ENCODE measurements at places on chromosomes 16 and 17.

- no peak for DNase-seq
Measured at GRCh38 chr17:7651665-7652387, 1.1 kb downstream of the ATP1B2 start.

DNA sequence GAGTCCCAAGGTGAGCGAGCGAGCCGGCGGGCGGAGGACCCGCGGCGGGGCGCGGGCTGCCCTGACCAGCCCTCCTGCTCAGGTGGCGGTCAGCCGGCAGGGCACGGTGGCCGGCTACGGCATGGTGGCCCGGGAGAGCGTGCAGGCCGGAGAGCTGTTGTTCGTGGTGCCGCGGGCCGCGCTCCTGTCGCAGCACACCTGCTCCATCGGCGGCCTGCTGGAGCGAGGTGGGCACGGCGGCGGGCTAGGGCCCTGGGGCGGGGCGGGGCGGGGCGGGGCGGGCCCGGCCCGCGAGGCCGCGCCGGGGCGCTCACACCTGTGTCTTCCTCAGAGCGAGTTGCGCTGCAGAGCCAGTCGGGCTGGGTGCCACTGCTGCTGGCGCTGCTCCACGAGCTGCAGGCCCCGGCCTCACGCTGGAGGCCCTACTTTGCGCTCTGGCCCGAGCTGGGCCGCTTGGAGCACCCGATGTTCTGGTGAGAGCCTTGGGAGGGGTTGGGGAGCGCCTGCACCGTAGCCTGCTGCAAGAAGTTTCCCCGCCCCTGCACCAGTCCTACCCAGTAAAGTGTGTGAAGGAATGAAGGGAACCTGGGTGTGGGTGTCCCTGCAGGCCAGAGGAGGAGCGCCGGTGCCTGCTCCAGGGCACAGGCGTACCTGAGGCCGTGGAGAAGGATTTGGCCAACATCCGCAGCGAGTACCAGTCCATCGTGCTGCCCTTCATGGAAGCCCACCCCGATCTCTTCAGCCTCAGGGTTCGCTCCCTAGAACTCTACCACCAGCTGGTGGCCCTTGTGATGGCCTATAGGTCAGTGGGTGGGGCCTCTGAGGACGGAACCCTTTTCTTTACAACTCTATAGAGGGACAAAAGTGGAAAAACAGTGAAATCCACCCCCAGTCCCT is 802 bp downstream of the SETD6 start:
- peak; percentile 33 for DNase-seq

DNA sequence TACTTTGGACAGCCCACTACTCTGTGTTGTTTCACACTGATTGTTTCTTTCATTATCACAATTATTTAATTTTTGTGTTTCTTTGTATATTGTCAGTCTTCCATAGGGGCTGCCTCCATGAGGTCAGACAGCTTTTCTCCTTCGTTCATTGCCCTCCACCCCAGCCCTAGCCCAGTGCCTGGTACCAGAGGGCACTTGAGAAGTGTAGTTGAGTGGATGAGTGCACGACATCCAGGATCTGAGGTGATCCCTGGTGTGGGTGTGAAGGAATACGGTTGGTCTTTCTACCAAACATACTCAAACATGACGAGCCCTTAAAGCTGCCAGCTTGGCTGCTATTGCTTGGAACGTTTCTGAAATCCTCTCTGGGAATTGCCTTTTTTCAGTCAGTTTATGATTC is 37.9 kb downstream of the DHRS7B start:
- peak; percentile 41 for DNase-seq

GRCh38 chr17:173166-173911 is 8.1 kb downstream of the DOC2B start:
- DNase-seq, result no peak

GRCh38 chr16:19812986-19813385 is 71.7 kb downstream of the GPRC5B start:
- no peak for DNase-seq

DNA sequence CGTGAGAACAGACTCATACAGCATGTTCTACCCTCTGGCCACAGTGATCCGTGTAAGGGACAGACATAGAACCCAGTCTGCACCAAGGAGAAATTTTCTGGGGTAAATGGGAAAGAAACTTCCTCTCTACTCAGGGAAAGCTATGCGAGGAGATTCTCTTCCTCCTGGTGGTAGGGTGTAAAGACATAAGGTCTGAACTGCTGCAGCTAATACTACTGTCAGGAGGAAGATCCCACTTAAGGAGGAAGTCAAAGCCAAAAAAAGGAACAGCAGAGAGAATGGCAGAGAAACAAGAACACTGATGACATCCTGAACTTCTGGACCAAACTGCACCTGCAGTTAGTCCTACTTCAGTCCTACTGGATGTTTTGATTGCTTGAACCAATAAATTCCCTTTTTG is 7.1 kb upstream of the TM4SF5 start:
- DNase-seq, result no peak

DNA sequence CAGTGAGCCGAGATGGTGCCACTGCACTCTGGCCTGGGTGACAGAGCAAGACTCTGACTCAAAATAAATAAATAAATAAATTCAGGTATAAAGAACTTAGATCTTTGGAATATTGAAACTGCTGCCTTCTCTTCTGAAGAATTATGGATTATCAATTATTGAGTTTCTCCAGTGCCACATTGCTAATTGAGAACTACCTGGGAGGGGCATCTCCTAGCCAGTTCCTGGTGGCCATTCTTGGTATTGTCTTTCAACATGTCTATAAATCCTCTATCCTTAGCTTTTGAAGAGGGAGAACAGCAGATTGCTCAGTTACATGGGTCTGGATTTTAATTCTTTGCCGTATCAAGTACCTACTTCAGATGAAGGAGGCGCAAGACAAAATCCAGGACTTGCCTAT is 29.2 kb downstream of the CALCOCO2 start:
- peak; percentile 15 for DNase-seq

DNA sequence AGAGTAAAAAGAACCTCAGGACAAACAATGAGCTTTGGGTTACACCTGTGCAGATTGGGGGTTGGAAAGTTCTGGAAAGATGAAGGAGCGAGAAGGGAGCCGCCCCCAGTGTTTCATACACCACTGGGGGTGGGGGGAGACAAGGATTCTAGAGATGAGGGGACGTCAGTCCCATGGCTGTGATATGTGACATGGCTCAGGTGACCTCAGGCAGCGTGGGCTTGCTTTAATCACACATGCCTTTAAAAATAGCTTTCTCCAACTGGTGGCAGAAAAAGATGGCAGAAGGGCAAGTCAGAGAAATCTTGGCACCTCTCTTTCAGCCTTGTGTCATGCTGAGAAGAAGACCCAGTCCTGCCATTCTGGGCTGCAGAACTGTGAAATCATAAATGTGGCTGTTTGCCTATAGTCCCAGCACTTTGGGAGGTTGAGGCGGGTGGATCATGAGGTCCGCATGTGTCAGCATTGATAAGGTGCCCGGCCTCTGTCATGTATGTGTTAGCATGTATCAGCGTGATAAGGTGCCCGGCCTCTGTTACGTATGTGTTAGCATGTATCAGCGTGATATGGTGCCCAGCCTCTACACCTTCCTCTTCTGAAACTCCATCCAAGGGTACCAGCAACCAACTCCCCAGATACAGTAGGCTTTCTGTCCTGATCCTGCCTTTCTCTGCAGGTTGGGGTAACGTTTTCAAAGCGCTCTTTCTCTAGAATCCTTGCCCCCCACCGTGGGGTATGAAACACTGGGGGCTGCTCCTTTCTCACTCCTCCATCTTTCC is 25.0 kb downstream of the WIPI1 start:
- no peak for DNase-seq

DNA sequence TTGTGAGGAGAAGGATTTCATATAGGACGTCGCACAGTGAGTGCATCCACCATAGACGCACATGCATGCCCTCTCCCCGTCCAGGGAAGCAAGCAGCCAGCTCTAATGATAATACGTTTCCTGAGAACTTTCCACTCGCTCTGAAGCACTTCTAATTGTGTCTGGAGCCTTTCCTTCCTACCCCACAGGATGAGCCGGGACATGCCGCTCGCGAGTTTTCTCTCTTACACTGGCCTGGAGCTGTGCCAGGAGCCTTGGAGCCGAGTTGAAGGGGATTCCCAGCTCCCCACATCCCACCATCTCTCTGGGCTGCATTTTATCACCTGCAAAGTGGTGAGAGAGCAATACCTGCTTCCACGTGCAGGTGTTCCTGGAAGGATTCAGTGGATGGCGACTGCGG is 368.1 kb downstream of the C16orf95 start:
- no peak for DNase-seq

DNA sequence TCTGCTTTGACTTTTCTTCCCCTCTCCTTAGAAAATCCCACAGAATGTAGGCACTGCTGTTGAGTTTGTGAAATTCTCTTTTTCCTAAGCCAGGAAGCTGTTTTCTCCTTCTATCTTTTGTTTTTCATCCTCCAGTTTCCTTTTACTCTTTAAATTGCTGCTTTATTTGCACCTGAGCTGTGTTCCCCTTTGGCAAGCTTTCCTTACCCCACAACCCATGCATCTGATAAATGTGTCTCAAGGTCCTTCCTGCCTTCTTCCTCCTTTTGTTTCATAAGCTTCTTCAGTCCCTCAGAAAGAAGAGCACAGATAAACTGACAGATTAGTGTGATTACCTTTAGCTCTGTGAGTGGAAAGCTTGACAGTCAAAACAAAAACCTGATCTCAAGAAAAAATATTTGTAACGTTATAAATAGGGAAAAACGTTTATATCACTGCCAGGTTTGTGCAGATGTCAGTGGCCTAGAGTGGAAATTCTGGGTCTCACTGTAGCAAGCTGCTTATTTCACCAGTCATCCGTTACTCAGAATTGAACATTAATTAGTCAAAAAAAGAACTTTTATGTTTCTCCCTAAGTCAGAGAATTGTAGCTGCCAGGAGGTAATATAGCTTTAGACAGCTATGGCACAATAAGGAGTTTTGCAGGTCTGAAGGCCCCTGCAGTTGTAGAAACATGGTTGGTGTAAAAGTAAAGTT is 23.6 kb downstream of the GSDMB start:
- DNase-seq, result no peak

GRCh38 chr17:40290629-40291280 is 3.1 kb downstream of the CDC6 start:
- DNase-seq, result peak; percentile 96

DNA sequence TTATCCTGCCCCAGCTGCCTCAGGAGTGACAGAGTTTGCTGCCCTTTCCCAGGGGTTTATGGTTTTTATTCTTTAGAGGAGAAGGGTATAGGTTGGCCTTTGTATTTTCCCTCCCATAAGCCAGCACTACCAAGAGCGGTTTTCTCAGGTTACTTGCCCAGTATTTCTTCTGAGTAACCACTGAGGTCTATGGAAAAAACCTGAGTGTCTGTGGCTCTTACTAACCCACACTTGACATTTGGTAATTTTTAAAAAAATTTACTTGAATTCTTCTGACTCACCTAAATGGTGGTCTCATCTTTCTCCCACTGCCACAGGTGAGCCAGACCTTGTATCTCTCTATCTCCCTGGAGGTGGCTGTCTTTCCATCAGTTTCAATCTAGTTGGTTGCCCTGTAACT is 6.0 kb downstream of the SLC7A6 start:
- DNase-seq, result no peak

DNA sequence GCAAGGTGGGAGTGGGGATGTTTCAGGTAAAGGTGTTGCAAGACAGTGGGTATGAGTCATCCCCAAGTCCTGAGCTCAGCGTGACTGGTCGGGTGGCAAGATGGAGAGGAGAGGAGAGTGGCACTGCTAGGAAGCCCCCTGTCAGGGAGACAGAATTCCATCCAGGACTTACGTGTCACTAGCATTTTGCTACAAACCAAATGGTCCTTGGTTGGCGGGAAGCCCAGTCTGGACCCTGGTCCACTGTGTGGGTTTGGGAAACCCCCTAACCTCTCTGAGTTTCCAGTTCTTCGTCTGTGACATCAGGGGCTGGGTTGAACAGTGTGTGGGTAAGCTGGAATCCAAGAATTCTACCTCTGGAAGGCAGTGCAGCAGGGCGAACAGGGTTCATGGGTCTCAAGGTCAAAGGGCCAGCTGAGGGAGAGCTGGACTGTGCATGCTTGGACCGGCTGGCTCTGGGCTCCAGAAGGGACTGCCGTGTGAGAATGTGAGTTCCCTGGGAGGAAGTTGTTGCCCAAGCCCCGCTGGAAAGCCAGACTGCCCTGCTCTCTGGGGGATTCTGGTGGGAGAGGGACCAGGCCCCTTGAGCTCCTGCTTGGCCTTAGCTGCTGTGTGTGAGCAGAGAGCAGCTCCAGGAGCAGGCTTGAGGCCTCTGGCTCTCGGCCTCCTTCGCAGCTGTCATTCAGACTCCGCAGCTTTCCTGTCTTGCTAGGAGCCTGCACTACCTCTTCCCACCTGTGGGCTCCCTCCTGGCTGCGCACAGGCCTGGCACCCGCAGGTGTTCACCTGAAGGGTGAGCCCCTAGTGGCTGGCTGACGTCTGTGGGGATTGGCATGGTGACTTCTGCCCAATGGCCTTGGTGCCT is 84.6 kb downstream of the NT5M start:
- DNase-seq, result peak; percentile 12

Measured in GM23248 (cell line).